Purkinje cell (primary cell): ENCODE measurements at places on chromosomes 5 and 9. TPM values are rescaled to one million over a fixed set of nuclear protein-coding genes. Genes with fewer than 3 reads are reported as not detected.

Gene PCA3
- polyA plus RNA-seq: 0.66 and 3.6 TPM in 2 replicates

Gene CEL
- polyA plus RNA-seq: 0.09 and 0.10 TPM in 2 replicates

Gene IFNA21
- not detected in 2 replicates for polyA plus RNA-seq

Gene ITGA1
- 2.2 and 8.4 TPM in 2 replicates for polyA plus RNA-seq

Gene DAB2IP
- 0.07 and 0.22 TPM in 2 replicates for polyA plus RNA-seq

Gene ICE1
- 6.4 and 8.4 TPM in 2 replicates for polyA plus RNA-seq

Gene PRSS3
- polyA plus RNA-seq: 4.4 and 26.2 TPM in 2 replicates
